ENCODE measurements at places on chromosomes 3 and 15.

GRCh38 chr15:80136854-80137253 is 15.9 kb upstream of the FAH start:
- DNase-seq: no peak

DNA sequence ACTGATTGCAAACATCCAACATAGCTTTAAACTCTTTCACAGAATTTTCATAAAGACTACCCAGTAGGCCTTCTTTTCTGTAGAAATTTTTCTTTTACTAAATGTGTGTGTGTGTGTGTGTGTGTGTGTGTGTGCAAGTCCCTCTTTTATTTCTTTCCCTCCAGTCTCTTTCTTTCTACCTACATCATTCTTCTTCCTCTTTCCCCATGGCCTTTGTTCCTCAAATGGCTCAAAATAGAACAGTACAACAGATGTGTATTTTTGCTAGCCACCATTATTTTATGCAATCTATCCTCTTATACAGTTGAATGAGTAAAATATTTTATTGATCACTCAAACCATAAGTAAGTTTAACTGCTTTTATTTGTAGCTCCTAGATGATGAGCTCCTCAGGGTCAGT is 76.4 kb downstream of the USF3 start:
- DNase-seq: no peak

DNA sequence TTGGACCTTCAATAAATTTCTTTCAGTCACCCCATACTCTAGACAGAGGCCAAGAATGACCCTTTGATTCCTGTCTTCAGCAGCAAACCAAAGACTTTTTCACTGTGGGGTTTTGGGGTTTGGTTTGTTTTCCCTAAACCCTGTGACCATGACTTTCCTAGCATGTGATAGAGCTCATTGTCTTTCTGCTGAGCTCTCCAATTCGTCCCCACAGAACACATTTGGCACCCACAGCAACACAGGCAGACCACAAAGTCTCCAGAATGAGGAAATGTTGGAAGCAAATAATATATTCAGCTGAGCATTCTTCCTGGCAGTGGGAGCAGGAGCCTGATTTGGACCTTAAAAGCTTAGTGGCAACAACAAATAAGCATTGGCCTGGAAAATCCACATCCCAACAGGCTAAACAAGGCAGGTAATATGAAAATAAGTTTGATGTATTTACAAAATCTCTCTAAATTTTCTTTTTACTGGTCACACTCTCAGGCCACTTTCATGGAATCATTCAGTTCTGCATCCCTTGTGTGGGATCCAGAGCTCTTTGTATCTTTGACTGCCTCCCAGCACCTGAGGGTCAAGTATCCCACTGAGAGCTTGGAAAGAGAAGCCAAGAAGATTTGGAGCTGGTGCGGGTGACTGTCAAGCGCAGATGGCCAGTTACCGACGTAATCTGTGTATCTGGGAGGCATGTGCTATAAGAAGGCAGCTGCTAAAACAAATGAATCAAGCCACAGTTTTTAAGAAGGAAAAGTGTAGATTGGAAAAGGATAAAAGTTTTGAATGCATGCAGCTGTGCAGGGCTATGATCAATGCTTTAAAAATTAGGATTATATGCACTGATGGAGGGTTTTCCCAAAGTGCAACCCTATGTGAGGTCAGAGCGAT is 36.5 kb upstream of the CPB1 start:
- DNase-seq: no peak

DNA sequence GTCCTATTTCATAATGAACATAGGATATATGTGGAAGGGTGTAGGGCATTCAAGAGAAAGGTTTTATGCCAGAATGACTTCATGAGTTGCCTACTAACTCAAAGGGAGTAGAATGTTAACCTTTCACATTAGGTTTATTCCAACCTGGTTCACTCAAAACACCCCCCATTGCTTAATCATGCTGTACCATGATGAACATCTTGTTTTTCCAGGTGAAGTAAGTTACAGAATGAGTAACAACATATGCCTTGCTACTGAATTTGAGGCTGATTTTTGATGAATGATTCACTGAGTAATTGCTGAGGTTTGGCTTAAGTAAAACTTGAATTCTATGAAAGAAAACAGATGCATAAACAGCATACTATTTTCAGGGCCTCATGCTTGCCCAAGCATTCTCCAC is 5.9 kb upstream of the CLDN16 start:
- DNase-seq: no peak

DNA sequence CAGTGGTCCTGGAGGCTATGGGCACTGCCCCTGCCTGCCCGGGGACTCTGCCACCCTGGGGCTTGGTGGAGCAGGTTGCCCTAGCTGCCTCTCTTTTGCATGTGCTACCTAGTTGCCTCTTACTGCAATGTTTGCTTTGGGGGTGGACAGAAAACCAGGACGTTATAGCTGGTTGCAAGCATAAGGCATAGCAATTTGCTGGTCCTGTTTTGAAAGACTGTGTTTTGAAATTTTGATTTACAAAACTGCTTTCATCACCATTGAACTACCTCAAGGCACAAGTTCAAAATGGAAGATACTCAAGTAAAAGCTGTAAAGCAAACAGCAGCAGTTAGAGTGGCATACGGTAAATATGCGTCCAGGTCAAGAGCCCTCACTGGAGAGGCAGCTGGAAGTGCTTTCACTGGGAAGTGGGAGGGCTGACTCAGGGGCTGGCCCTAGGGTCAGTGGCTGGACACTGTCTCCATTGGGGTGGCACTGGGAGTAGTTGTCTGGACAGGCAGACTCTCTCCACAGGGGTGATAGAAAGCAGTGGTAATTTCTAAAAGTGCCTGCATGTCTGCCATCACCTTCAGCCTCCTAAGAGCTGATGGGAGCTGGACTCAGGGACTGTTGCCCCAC is 138.1 kb downstream of the CHDH start:
- DNase-seq: no peak

DNA sequence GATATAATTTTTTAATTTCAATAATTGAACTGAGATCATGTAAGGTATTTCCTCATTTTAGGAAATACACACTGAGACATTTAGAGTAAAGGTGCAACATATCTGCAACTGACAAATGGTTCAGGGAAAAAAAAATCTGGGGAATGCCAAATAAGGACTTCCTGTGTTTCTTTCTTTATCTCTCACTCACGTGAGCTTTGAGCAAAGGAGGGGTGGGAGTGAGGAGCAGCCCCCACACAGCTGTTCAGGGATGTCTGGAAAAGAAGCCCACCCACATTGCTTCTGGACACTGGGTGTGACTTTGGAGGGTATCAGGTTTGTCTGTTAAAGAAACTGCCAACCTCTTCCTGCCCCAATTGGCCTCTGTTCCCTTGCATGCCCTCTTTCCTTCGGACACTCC is 5.6 kb upstream of the TP63 start:
- DNase-seq: no peak

GRCh38 chr3:196872316-196872715 is 4.6 kb downstream of the SENP5 start:
- DNase-seq: no peak

GRCh38 chr15:40048211-40048792 is 9.3 kb upstream of the SRP14 start:
- no peak for DNase-seq

DNA sequence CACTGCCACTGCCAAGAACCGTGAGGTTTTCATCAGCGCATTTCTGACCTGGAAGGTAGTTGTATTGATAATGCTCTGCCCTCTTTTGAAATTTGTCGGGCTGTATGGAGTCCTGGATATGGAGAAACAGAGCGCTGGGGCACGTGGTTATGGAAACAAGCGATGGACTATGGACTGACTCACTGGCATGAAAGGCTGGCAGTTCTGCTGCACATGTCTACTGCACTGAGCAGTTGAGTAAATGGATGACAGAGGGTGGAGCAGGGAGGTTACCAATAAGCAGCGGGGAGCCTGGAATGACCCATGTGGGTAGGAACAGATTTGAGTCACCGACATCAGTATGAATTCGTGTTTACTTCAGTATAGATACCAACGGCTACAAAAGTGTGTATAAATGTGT is 429.5 kb downstream of the OCA2 start:
- no peak for DNase-seq

- DNase-seq: no peak
Measured at GRCh38 chr15:101676921-101677329, 24.7 kb upstream of the TM2D3 start.
